ENCODE measurements at places on chromosomes 6 and 20. TPM values are rescaled to one million over a fixed set of nuclear protein-coding genes. Genes with fewer than 3 reads are reported as not detected.

- peak overlapping the region; percentile 12 for H3K4me3 ChIP-seq
- H3K36me3 ChIP-seq, result peaks cover 4% of the 10 kb centered on the region
- no peak for DNase-seq
Measured at GRCh38 chr6:37866590-37867507, 47.3 kb downstream of the ZFAND3 start.

DNA sequence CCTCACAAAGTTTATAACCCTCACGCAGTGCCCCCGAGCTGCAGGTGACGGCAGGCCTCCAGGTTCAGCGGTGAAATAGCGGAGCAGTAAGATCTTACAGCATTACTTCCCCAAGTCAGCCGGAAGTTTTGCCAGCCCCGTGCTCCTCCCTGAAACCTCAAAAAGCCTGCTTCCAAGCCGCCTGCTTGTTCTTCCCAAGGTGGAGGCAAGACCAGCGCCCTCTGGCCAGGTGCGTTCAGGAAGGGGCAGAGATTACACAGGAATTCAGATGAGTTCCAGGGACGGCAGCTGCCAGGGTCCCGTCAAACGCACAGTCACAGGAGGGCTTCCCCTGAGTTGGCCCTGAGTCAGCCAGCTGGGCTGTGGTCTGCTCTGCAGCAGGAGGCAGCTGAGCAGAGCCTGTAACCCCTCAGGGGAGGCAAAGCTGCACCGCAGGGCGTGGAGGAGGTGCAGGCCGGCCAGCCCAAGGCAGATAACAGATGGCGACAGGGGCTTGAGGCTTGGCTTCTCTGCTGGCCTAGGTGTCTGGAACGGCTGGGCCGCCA, 124.1 kb upstream of the RPS6KA2 start:
- peaks cover 10% of the 10 kb centered on the region for H3K27me3 ChIP-seq
- no peak overlapping the region for H3K27ac ChIP-seq
- no peak overlapping the region for H3K4me3 ChIP-seq

- H3K36me3 ChIP-seq, result no peaks in the 10 kb centered on the region
- peaks cover 28% of the 10 kb centered on the region for H3K27me3 ChIP-seq
- no peaks in the 10 kb centered on the region for H3K4me1 ChIP-seq
- H3K27ac ChIP-seq, result no peak overlapping the region
Measured at GRCh38 chr6:7939184-7939863, 28.7 kb upstream of the TXNDC5 start.

DNA sequence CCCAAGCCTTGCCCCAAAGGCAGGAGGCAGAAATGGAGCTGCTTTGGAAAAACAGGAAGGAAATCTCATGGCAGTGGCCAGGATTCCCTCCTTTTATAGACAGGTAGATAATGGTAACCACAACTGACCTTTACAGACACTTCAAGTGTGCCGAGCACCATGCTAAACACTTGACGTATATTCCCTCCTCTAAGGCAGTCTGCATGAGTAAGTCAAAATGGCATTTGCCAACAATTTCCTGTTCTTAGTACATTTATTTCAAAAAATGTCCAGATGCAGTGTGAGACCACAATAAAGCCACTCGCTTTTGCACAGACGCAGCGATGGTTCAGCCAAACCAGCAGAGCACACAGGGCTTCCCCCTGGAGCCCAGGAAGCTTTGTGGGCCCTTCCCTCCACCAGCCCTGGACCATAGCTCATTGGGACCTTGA, 16.5 kb upstream of the GPR6 start:
- no peaks in the 10 kb centered on the region for H3K4me1 ChIP-seq
- H3K4me3 ChIP-seq, result no peak overlapping the region
- no peak for DNase-seq

Gene MAK
- 0.78 TPM for total RNA-seq

GRCh38 chr20:25197183-25197869, 1.8 kb downstream of the ENTPD6 start:
- DNase-seq, result no peak
- H3K36me3 ChIP-seq, result peaks cover 2% of the 10 kb centered on the region
- no peaks in the 10 kb centered on the region for H3K27me3 ChIP-seq
- peaks cover 54% of the 10 kb centered on the region for H3K4me1 ChIP-seq
- peak overlapping the region; percentile 96 for H3K27ac ChIP-seq

DNA sequence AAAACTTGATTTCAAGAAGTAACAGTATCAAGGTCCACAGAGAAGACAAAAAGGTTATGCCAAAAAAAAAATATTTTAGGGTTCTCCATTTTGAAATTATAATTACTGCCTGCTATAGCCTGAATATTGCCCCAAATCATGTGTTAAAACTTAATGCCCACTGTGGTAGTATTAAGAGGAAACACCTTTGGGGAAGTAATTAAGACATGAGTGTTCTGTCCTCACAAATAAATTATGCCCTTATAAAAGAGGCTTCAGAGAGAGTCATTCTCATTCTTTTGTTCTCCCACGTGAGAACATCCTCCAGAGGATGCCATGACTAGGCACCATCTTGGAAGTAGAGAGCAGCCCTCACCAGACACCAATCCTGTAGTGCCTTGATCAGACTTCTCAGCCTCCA, 66.2 kb downstream of the GMDS start:
- peaks cover 5% of the 10 kb centered on the region for H3K36me3 ChIP-seq
- no peak overlapping the region for H3K27ac ChIP-seq
- H3K4me1 ChIP-seq, result peaks cover 16% of the 10 kb centered on the region
- no peaks in the 10 kb centered on the region for H3K27me3 ChIP-seq

- H3K27ac ChIP-seq, result no peak overlapping the region
- H3K4me3 ChIP-seq, result no peak overlapping the region
- peaks cover 35% of the 10 kb centered on the region for H3K27me3 ChIP-seq
- DNase-seq, result no peak
- no peaks in the 10 kb centered on the region for H3K36me3 ChIP-seq
Measured at GRCh38 chr6:119545245-119545644, 195.7 kb upstream of the MAN1A1 start.

Gene AKAP7
- total RNA-seq, result 3.9 TPM

Gene SLC13A3
- total RNA-seq, result not detected

DNA sequence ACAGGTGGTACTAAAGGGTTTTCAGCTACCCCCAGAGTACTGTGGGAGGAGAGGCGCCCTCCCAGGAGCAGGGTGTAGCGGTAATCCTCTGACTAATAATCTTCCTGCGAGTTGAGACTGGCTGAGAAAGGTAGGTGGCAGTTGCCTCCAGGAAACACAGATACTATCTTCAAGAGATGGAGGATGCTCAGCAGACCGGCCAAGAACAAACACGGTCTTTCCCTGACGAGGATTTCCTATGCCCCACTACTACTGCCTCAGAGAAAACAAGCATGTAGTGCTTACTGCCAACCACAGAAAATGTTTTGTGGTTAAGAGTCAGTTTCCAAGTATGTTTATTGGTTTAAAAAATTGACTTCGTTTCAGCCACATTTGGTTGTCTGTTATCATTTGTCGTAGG, 26.8 kb downstream of the C6orf89 start:
- peak overlapping the region; percentile 99 for H3K27ac ChIP-seq
- peaks cover 6% of the 10 kb centered on the region for H3K36me3 ChIP-seq

GRCh38 chr20:57432862-57433491, 41.8 kb downstream of the RBM38 start:
- no peaks in the 10 kb centered on the region for H3K36me3 ChIP-seq
- DNase-seq, result peak; percentile 43
- H3K4me1 ChIP-seq, result peaks cover 52% of the 10 kb centered on the region
- peak overlapping the region; percentile 93 for H3K27ac ChIP-seq

GRCh38 chr6:38978139-38978704, 70.4 kb upstream of the GLP1R start:
- H3K27ac ChIP-seq, result no peak overlapping the region
- H3K36me3 ChIP-seq, result no peaks in the 10 kb centered on the region
- no peak for DNase-seq
- no peak overlapping the region for H3K4me3 ChIP-seq
- H3K4me1 ChIP-seq, result peaks cover 2% of the 10 kb centered on the region

- H3K36me3 ChIP-seq, result peaks cover 2% of the 10 kb centered on the region
- H3K27ac ChIP-seq, result no peak overlapping the region
- peaks cover 8% of the 10 kb centered on the region for H3K4me1 ChIP-seq
- DNase-seq, result no peak
- H3K4me3 ChIP-seq, result peak overlapping the region; percentile 41
- H3K27me3 ChIP-seq, result no peaks in the 10 kb centered on the region
Measured at GRCh38 chr20:36919715-36920333, 31.7 kb downstream of the SAMHD1 start.

GRCh38 chr6:142945446-142946180, 637 bp upstream of the HIVEP2 start:
- peaks cover 35% of the 10 kb centered on the region for H3K4me1 ChIP-seq
- peak overlapping the region; percentile 94 for H3K27ac ChIP-seq
- no peaks in the 10 kb centered on the region for H3K36me3 ChIP-seq
- DNase-seq, result peak; percentile 68
- no peaks in the 10 kb centered on the region for H3K27me3 ChIP-seq
- H3K4me3 ChIP-seq, result peak overlapping the region; percentile 91

Gene KHDC1L
- not detected for total RNA-seq

- peak overlapping the region; percentile 14 for H3K27ac ChIP-seq
- H3K27me3 ChIP-seq, result no peaks in the 10 kb centered on the region
- no peak for DNase-seq
- H3K36me3 ChIP-seq, result no peaks in the 10 kb centered on the region
- no peak overlapping the region for H3K4me3 ChIP-seq
Measured at GRCh38 chr6:105794239-105794638, 291.9 kb upstream of the PRDM1 start.

Gene PRPH2
- not detected for total RNA-seq

GRCh38 chr20:37347891-37348791, 2.2 kb downstream of the SRC start:
- no peak for DNase-seq
- no peaks in the 10 kb centered on the region for H3K27me3 ChIP-seq
- H3K4me1 ChIP-seq, result peaks cover 14% of the 10 kb centered on the region
- no peaks in the 10 kb centered on the region for H3K36me3 ChIP-seq
- no peak overlapping the region for H3K27ac ChIP-seq
- H3K4me3 ChIP-seq, result peak overlapping the region; percentile 55

- H3K4me1 ChIP-seq, result peaks cover 34% of the 10 kb centered on the region
- H3K27me3 ChIP-seq, result no peaks in the 10 kb centered on the region
- H3K4me3 ChIP-seq, result no peak overlapping the region
- H3K27ac ChIP-seq, result peak overlapping the region; percentile 87
Measured at GRCh38 chr6:3373597-3374203, 83.2 kb downstream of the SLC22A23 start.

GRCh38 chr20:21323640-21324039, 20.5 kb downstream of the XRN2 start:
- H3K36me3 ChIP-seq, result peaks cover 9% of the 10 kb centered on the region
- no peak for DNase-seq
- H3K4me1 ChIP-seq, result peaks cover 44% of the 10 kb centered on the region
- H3K4me3 ChIP-seq, result no peak overlapping the region

- no peaks in the 10 kb centered on the region for H3K36me3 ChIP-seq
- H3K27ac ChIP-seq, result no peak overlapping the region
- no peak for DNase-seq
- no peak overlapping the region for H3K4me3 ChIP-seq
Measured at GRCh38 chr6:91185072-91185471, 598.2 kb upstream of the MAP3K7 start.

DNA sequence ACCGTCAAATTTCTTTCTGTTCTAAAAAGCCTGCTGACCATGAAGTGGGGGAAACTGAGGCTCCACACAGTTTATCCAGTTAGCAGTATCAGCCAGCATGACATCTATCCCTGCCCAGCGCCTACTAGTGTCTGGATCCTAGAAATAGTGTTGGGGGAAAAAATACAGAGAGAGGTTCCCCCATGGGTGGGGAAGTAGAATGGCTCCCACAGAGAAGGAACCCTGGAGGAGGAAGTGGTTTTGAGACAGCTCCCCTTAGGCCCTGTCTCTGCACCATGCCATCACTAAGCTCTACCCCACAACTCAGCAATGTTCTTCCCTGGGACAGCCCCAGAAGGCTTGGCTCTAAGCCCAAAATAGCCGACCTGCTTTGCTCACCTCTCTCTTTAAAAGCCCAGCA, 153.4 kb downstream of the MBOAT1 start:
- H3K4me1 ChIP-seq, result peaks cover 7% of the 10 kb centered on the region
- DNase-seq, result no peak
- H3K27ac ChIP-seq, result no peak overlapping the region
- H3K27me3 ChIP-seq, result no peaks in the 10 kb centered on the region
- H3K36me3 ChIP-seq, result peaks cover 2% of the 10 kb centered on the region

DNA sequence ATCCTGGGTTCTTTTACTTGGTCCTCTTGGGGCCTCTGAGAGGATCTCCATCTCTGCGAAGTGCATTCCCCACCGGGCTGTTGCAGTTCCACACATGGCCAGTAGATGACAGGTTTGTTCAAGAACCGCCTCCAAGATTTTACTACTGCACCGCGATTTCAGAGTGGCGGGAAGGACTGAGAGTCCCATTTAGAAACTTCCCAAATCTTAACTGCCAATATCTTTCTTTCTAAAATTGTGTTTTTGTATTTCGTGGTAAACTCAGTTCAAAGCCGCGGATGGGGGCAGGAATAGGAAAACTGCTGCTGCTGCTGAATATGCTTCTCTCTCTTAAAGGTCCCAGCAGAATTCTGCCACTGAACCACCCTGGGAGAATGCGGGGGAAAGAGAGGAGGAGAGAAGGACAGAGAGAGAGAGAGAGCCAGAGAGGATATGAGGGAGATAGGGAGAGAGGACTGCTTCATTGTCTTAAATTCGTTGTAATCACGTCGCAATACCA, 8.6 kb upstream of the BTNL2 start:
- peak; percentile 73 for DNase-seq
- no peak overlapping the region for H3K27ac ChIP-seq
- peaks cover 18% of the 10 kb centered on the region for H3K4me1 ChIP-seq
- H3K4me3 ChIP-seq, result peak overlapping the region; percentile 52
- H3K36me3 ChIP-seq, result peaks cover 2% of the 10 kb centered on the region

DNA sequence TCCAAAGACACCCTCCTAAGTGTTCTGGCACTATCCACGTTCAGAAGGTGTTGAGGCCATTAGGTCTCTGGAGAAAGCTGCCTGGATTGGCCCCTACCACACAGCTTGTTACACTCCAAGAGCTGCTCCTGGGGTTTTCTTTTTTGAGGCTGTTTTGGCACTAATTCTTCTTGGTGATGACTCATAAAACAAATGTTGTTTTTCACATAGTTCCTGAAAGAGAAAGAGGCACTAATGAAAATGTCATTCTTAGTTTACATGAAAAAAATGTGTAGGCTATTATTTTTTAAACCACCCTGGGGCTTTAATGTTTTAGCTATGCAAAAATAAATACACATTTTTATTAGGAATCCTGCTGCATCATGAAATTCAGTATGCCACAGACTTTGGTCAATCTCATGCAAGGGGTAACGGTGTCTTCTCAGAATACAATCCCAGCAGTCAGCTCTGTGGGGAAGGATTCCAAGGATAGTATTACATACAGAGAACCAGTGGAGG, 38.1 kb downstream of the TBPL1 start:
- H3K36me3 ChIP-seq, result no peaks in the 10 kb centered on the region
- no peak overlapping the region for H3K27ac ChIP-seq
- DNase-seq, result no peak
- no peak overlapping the region for H3K4me3 ChIP-seq

DNA sequence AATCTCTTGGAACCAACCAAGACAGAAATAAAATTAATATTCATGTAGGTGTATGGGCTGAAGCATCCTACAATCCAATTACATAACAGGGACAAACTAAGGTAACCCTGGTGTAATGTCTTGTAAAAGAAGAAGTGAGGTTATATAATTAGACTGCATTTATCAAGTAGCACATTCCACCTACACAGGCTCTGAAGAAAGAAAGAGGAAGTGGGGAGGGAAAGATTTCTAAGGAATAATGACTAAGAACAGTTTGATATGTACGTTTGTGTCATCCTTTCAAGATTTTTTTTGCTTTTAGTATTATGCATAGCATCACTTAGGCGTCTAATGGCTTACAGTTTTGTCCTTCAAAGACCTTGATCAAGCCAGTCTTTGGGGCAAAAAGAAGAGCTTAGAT, 139.7 kb downstream of the PLCB1 start:
- peaks cover 9% of the 10 kb centered on the region for H3K4me1 ChIP-seq
- no peaks in the 10 kb centered on the region for H3K36me3 ChIP-seq
- no peak overlapping the region for H3K4me3 ChIP-seq
- DNase-seq, result no peak
- H3K27ac ChIP-seq, result no peak overlapping the region

Gene RIPPLY2
- total RNA-seq, result not detected

Gene DZANK1
- total RNA-seq, result 2.5 TPM
